ENCODE measurements at places on chromosomes 5 and 9.

- no peak for DNase-seq
These were observed 23.3 kb downstream of the TNFSF15 start for GRCh38 chr9:114782586-114782985.

- no peak for DNase-seq
These were observed 325.6 kb downstream of the SLIT3 start for GRCh38 chr5:168975331-168975730.

- no peak for DNase-seq
These were observed 351.8 kb upstream of the ADAMTSL1 start for GRCh38 chr9:18122171-18122570.

DNA sequence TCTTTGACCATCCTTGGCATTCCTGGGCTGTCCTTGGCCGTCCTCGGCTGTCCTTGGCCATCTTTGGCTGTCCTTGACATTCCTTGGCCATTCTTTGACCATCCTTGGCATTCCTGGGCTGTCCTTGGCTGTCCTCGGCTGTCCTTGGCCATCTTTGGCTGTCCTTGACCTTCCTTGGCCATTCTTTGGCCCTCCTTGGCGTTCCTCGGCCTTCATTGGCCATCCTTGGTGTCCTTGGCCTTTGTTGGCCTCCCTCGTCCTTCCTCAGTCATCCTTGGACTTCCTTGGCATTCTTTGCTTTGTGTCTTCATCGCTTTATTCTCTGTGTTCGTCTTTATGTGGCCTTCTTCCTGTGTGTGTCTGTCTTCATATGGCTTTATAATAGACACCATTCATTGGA, 20.7 kb downstream of the NDUFS6 start:
- DNase-seq: no peak

DNA sequence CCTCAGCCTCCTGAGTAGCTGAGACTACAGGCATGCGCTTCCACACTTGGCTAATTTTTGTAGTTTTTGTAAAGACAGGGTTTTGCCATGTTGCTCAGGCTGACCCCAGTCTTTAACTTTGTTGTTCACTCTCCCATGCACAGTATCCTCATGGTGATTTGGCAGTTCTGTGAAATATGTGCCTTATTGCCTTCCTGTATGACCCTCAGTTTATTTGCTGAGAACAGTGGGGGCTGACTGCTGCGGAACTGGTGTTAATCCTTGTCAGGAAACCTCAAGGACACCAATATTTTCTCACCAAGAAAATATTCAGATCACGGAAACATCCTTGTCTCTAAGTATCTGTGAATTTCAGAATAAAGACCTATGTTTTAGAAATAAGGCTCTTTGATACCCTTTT, 287.8 kb downstream of the ARRDC3 start:
- DNase-seq: no peak

DNA sequence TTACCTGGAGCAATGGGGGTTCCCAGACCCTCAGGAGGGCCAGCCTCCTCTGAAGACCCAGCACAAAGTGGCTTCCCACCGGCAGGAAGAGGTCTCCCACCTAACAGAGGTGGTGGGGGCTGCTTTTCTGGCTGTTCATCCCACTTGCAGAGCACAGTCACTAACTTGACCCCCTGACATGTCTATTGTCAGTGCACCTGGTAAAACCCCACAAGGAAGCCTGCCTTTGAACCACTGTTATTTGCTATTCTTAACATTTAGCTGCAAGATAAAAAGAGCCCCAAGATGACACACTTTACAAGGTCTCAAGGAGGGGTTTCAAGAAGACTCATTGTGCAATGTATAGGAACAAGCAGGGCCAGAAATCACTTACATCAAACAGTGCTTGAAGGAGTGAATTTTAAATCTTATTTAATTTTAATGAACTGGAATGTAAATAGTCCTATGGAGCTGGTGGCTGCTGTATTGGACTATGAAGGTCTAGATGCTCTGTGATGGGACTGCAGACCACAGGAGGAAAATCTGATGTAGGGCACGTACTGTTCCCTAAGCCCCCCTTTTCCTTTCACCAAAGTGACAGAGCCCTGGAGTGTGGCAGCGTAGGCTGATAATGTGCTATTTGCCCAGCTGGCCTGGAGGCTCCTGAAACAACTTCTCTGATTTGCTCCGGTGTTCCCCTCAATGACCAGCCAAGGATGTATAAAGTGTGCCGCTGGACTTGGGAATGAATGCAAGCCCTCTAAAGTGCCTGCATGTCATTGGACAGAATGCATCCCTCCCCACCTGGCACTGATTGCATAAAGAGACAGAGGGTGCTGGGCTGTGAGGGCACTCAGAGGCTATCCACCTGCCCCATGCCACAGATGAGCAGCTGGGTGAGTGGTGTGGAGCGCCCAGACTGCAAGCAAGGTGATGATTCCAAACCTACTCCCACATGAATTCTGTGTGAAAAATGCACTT, 80.2 kb downstream of the PTPN3 start:
- no peak for DNase-seq

GRCh38 chr9:107594908-107595530, 105.5 kb upstream of the KLF4 start:
- no peak for DNase-seq

GRCh38 chr5:76953551-76954382, 922 bp downstream of the CRHBP start:
- no peak for DNase-seq

All from HFFc6 (cell line).